ENCODE measurements at places on chromosomes 1 and 21.

DNA sequence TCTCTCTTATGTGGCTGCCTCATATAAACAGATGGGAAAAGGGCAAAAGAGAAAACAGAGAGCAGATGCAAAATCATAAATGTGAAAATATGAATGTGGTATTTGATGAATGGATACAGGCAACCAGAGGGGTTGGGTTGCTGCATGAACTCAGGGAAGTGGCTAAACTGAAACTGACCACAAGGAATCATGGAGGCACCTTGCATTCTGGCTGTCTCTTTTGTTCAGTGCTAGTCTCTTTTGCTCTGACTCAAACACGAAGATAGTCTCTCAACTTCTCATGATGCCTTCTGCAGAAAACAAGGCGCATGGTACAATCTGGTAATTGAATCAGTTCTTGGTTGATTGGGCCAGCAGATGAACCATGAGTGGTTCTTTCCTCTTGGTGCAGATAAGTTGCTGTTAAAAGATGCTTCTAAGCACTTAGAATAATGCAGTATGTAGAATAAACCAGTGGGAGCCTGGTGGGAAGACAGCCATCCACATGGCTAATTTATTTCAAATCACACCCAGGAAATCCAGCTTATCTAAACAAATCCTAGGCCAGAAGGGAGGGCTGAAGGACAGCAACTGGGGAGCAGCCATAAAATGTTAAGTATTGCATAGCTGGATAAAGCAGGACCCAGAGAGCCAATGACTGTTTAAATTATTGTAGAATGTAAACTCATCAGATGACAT, 64.2 kb downstream of the HLX start:
- DNase-seq, result no peak

DNA sequence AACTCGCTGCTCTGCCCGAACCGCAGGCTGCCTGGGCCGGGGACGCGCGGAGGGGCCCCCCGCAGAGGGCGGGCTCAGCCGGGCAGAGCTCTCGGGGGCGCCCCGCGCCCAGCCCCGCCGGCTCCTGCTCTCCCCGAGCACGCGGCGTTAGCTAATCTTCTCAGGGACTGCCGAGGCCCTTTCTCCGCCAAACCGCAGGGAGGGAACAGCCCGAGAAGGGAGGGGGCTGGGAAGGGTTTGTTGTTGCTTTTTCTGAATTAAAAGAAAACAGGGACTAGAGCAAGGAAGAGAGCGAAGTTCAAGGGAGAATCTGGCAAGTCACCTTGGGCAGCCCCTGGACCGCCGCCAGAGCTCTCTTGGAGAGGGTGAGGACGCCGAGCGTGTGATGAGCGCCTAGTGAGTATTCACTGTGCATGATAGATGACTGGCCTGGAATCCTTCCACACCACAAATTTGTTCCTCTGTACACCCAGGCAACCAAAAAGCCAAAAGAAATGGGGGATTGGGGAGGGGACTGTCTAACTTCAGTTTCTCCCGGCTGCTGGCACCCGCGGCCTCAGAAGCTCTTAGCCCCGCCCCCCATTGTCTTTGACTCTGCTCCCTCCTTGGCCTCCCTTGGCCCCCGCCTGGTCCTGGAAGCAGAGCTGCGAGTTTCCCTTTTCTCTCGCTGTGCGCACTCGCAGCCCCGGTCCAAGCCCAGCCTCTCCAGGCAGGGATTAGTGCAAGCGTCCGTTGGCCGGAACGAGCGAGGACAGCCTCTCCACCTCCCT, 19.7 kb upstream of the LMX1A start:
- DNase-seq, result peak; percentile 96

DNA sequence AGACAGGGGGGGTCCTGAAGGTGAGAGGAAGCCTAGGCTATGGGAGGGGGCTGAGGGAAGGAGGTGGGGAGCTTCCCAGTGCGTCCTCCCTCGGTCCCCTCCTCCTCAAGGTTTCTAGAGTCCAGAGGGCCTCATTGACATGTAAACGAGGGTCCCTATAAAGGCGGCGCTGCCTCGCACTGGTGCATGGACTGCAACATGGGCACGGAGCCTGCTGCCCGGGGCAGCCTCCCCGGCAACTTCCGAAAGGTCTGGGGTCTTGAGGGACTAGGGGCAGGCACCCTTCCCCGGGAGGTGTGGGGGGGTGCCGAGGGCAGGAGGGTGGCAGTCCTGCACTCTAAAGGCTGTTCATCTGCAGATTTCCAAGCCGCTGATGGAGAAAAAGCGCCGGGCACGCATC, at the start of gene HES3:
Gene HES3 (plus strand): TSS at position 187 of the 400 bp plus-strand sequence. CDS start 187 bp downstream, at position 374.
- DNase-seq, result no peak

DNA sequence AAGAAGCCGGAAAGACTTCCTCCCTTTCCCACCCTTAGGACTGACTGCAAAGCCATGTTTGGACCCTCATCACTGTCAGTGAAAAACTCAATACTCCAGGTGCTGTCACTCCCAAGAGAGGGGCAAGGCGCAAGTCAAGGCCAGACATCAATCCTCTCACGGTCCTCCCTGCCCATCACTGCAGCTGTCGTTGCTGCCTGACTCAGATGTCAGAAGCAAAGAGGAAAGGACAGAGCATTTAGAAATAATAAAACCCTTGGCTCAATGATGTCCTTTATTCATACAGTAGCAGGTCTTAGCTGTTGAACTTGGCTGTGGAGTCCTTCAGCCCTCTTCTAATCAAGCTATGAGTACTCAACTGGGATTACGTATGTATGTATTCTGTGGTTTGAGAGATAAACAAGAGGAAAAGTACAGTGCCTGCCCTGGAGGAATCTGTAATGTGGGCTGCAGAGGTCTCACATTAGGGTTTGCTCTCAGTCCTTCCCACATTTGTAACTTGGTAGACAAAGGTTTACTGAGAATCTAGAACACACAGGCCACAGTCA, 13.5 kb downstream of the SUSD4 start:
- DNase-seq, result no peak

DNA sequence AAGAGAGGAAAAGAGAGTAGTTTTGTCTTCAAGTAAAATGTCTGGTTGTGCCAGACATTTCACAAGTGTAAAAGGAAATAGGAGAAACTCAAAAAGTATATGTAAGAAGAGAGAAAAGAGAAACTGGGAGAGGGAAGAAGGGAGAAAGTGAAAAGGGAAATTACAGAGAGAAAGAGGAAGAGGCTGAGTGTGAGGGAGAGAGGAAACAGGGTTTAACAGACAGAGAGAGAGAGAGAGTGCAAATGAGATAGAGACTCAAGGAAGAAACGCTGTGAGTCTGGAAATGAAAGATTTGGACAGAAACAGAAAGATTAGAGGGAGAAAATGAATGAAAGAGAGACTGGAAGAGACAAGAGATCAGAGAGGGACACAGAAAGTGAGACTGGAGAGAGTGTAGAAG, 806.2 kb downstream of the PLA2G4A start:
- no peak for DNase-seq

- DNase-seq, result peak; percentile 89
These were observed 20.8 kb upstream of the RGS2 start for GRCh38 chr1:192787914-192788585.

- peak; percentile 8 for DNase-seq
These were observed 5.8 kb upstream of the LCE6A start for GRCh38 chr1:152836870-152837269.

DNA sequence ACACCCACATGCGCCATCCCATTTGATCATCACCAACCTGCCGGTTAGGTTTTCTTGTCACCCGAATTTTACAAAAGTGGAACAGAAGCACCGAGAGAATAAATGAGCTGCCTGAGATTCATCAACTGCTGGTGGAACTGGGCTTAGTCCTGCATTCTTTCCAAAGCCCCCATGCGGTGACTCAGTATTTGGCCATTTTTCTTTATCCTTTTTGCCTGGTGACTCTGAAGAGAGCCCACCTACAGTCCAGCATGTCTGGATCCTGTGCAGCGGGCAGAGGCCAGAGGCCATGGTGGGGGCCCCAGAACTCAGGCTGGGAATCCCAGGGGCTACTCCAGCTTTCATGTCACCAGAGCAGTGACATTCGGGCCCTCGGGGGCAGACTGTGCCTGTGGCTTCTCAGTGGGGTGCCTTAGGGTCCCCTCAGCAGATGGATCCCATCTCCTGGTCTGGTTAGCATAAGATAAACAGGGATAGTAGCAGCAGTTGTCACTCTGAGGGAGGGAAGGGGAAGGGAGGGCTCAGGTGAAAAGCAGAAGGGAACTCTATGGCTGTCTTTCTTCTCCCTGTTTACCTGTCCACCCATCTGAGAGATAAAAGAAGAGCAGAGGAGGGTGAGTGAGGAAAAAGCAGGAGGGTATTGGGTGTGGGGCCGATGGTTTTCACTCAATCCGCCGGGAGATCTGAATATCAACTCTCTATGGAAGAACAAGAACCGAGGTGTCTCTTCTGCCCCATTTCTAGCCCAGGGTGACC, 63.2 kb downstream of the KIF26B start:
- no peak for DNase-seq

- peak; percentile 1 for DNase-seq
These were observed 77.6 kb upstream of the CHRM3 start for GRCh38 chr1:239308701-239309333.

- DNase-seq, result no peak
These were observed 21.9 kb downstream of the CDCA8 start for GRCh38 chr1:37714226-37714625.

DNA sequence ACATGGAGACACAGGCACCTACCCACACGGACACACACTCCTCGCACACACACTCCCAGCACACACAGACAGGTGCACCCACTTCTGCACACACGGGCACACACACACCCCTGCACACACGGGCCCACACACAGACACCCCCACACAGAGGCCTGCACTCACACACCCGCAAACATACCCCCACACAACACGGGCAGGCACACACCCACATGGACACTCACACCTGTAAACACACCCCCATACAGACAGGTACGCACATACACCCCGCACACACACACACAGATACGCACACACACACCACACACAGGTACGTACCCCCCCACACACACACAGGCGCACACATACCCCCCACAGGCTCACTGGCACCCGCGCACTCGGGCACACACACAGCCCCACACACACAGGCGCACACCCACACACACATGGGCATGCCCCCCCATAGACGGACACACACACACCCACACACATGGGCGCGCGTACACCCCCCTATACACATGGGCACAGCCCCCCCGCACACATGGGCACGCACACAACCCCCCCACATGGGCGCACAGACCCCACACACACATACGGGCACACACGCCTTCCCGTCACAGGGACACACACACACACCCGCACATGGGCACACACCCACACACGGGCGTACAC, 6.1 kb downstream of the ATAD3A start:
- no peak for DNase-seq

- DNase-seq, result no peak
These were observed 20.4 kb downstream of the FGGY start for GRCh38 chr1:59317343-59317742.

DNA sequence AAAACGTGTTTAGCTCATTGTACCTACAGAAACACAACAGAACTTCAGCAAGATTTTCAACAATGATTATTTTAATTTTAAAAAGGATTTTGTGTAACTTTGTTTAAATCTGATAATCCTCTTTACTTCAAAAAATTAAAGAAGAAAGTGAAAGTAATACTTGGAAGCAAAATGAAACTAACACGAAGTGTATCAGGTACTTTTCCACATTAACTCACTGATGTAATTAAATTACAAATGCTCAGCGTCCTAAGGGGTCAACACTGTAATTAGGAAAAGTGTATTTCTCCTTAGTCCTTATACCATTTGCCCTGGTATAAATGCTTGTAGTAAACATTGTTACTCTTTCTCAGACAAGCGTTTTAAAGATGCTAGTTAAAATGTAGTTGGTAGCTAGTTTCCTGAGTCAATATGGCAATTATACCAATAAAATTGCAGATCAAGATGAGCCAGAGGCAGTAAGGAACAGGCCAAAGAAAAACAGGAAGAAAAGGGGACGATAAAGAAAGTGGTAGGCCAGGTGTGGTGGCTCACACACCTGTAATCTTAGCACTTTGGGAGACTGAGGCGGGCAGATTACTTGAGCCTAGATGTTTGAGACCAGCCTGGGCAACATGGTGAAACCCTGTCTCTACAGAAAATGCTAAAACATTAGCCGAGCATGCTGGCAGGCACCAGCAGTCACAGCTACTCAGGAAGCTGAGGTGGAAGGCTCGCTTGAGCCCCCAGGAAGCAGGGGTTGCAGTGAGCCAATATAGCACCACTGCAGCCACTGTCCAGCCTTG, 553.0 kb downstream of the SMYD3 start:
- DNase-seq, result peak; percentile 10

GRCh38 chr1:53982034-53982762, 35.8 kb downstream of the LDLRAD1 start:
- peak; percentile 50 for DNase-seq

GRCh38 chr1:107318932-107319331, 178.1 kb downstream of the NTNG1 start:
- DNase-seq, result no peak

DNA sequence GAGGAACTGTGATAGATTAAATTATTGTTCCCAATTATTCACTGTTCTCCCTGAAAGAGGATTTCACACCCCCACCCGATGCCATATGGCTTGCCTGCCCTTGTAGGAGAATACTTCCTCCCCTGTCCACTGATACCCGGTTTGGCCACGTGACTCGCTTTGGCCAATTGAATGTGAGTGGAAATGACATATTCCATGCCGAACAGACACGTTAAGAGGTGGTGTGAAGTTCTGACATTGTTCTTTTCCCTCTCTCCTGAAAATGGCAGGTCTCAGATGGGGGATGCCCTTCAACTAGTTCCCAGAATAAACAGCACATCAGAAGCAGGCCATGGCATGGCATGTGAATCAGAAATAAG, 5.3 kb downstream of the STUM start:
- DNase-seq, result no peak

DNA sequence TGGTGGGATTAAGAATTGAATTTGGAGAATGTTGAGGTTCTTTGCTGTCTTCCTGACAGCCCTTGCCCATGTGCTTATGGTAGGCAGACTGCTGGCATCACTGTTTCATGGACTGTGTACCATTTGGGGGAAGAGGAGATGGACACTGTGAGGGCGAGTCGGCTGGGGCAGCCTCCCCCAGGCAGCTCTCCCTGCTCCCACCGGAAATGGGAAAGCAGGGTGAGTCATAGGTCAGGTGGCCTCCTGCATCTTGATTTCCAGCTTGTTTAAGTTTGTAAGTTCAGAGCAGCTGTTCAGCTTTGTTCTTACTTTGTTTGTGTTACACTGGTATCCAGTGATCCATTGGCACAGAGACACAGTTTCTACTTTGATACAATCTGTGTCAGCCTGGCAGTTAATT, 87.2 kb upstream of the CNIH3 start:
- peak; percentile 95 for DNase-seq

DNA sequence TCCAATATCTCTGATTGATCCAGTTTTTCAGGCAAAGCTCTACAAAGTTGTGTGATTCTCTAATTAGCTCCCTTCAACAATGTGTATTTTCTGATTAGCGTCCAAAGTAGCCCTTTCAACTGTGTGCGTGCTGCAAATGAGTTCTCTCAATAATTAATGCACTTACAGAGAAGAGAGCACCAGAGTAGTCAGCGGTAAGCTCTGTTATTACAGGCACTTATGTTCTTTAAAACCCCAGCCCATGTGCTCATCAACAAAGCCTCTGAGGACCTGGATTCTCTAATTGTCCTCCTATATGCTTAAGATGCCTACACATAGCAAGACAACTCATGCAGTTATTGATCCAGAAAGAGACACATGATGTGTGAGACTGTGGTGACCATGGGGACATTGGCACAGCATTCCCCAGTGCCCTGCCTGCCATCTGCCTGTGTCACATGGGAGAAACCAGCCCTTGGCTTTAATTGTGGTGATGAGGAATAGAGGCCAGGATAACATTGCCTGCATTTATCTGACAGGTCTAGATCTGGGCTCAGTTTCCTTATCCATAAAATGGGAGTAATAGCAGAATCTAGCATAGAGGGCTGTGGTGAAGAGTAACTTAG, 151.7 kb downstream of the PCP4 start:
- no peak for DNase-seq

GRCh38 chr21:28256420-28256831, 736.3 kb downstream of the LTN1 start:
- no peak for DNase-seq
